AG10803 (cell line): ENCODE measurements at places on chromosomes 7 and 10.
A peak's percentile ranks its signal among the peaks of the same experiment; 100 is the strongest.

DNA sequence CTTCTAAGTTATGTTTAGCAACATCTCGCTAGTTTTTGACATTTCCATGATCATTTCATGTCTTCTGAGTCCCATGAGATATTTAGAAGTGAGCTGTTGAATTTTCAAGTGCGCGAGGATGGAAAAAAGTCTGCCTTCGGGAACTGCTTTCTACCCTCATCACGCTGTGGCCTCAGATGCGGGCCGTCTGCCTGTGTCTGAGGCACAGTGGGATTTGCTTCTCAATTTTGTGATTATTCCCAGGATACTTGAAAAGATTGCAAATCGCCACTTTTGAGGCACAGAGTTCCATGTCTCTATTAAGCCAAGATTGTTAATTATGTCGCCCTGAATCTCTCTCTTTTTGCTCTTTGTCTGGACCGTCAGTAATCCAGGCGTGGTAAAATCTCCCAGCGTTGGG, 30.8 kb upstream of the NKX6-2 start:
- DNase-seq, result no peak

DNA sequence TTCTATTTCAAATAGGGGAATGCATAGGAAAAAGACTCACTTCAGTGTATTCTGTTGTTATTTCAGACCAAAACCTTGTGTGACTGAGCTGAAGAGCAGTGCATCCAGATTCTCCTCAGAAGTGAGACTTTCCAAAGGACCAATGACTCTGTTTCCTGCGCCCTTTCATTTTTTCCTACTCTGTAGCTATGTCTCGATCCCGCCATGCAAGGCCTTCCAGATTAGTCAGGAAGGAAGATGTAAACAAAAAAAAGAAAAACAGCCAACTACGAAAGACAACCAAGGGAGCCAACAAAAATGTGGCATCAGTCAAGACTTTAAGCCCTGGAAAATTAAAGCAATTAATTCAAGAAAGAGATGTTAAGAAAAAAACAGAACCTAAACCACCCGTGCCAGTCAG, 12.0 kb downstream of the TET1 start:
- DNase-seq, result no peak

DNA sequence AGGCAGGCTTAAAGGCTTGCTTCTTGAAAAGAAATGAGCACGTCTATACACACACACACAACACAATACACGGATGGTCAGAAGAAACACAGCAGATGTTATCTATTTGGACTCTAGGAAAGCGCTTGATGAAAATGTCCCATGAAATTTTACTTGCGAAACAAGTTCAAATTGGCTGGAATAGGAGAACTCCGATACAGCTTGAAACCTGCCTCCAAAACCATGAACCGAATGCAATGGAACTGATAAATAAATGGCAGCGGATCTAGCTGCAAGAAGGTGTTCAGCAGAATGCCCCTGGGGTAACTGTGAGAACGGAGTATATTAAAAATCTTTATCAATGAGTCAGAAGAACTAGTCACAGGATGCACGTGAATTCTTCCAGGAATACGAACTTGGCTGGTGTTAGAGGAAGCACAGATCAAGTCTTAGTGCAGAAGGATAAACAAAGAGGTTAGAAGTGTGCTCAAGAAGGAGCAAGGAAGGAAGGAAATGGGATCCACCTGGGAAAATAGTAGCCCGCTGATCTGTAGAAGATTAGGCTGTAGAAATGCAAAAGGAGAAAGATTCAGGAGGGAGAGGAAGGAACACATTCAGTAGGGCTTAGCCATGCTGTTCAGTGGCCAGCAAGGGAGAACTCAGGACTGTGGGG, 142.0 kb upstream of the PRKCQ start:
- peak; percentile 94 for DNase-seq

DNA sequence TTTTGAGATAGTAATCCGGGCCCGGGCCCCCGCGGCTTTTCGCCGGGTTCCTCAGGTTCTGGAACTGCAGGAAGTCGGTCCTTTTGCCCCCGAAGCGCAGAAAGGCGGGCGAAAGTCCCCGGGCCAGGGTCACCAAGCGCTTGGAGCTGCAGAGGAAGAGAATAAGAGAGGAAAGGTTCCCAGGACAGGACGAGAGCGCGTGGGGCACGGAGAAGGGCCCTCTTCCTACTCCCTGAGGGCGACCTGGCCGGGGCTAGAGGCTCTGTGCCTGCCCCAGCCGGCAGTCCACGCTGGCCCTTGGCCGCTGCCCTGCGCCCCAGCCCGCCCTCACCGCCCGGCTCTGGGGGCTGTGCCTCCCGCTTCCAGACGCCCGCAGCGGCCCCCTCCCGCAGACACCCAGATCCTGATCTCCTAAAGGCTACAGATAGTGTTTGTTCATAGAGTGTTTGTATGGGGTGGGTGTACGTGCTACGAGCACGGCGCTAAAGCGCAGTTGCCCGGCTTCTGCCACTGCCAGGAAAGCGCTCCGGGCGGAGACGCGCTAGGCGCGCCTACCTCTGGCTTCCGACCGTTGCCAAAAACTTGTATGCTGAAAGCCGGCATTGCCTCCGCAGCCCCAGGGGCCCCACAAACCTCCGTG, 3.2 kb downstream of the HPSE2 start:
- no peak for DNase-seq

DNA sequence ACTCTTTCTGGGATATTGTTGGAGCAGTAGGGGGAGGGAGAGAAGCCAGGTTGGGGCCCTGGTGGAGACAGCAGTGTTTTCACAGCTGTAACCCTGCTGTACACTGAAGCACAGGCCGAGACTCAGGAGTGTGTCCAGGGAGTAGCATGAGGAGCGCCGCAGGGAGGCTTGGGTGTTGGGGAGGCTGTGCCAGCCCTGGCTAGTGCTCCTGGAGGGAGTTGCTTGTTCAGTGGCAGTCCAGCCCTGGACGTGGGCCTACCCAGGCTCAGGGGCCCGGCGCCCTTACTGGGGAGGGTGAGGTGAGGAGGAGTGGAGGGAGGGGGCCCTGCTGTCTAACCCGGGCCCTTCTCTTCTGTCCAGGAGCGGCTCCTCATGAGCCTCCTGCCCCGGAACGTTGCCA, 35.9 kb downstream of the ADCY1 start:
- DNase-seq, result no peak

- DNase-seq, result no peak
Observed at GRCh38 chr10:76436981-76437380, 1005.6 kb downstream of the LRMDA start.

GRCh38 chr7:29957521-29958310, 31.9 kb downstream of the SCRN1 start:
- DNase-seq, result no peak

DNA sequence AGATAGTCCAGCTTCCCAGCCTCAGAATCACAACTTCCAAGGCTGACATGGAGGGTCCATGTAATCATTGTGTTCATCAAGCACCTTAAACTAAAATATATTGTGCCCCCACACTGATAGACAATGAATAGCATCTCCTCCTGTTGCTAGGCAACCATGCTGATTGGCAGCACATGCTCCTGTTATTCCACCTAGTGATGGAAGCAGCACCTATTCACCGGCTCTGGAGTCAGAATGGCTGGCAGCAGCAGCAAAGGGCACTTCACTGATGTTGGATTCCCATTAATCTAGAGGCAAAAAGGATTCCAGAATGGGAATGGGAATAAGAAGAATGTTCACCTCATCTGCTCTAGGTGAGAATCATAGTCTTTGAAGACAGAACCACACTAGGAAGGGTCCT, 55.0 kb downstream of the RELN start:
- DNase-seq, result no peak

DNA sequence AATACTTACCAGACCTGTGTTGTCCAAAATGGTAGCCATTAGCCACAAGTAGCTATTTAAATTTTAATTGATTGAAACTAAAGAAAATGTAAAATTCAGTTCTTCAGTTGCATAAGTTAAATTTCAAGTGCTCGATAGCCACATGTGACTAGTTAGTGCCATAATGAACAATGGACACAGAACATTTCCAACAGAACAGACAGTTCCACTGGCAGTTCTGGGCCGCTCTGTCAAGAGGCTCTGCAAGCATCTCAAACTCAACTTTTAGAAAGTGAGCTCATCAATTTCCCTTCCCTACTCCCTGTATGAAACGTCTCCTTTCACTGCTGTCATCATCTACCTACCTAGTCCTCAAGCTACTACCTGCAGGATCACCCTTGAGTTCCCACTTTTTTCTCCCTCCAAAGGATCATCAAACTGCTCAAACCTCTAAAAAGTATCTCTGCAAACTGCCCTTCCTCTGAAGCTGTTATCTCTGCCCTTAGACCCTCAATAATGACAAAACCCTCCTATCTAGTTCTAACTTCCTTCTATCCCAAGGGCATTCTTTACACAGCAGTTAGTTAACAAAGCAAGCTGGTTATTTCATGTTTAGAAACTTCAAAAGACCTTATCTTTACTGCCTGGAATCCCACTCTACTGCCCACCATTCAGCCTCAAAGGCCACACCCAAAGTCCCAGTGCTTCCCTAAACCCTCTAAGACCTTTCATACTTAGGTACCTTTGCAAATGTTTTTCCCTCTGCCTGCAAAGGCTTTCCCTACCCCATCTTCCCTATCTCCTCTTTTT, 20.6 kb downstream of the SHTN1 start:
- no peak for DNase-seq

DNA sequence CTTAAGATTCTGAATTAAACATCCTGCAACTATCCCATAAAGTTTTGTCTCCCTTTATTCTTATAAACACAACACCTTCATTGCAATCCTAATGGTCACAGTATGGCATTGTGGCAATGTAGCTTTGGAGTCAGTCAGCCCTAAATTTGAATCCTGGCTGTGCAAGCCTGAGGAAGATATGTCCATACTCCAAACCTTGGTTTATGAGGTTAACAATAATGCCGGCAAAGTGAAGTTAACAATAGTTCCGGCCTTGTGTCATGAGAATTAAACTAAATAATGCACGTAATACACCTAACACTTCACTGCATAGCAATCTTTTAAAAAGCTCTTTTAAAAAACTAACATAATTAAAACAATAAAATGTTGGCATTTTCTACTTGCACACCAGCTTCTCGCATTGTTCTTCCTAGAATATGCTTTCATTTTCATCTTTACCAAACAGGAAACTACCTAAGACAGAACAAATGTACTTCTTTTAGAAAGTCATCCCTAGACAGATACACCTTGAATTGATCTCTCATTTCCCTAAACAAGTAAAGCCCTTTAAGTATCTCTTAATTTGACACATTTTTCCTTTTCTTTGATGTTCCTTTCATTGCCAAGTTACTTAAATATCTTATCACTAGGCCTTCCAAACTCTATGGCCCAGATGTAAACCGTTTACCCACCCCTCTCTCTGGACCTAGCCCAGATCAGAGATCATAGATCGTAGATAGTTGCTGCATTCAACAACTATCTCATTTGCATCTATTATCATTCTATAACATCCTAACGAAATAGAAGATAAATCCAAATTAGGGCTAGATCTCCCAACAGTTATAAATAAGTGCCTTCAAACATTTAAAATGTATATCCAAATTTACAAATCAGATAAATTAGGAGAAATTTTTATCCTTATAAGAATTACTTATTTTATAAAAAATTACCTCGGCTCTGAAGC, 66.7 kb downstream of the CREB3L2 start:
- no peak for DNase-seq

GRCh38 chr10:69278446-69278963, at the start of gene HK1:
Gene HK1 (plus strand): TSS chr10:69278496.
- DNase-seq, result peak; percentile 14

DNA sequence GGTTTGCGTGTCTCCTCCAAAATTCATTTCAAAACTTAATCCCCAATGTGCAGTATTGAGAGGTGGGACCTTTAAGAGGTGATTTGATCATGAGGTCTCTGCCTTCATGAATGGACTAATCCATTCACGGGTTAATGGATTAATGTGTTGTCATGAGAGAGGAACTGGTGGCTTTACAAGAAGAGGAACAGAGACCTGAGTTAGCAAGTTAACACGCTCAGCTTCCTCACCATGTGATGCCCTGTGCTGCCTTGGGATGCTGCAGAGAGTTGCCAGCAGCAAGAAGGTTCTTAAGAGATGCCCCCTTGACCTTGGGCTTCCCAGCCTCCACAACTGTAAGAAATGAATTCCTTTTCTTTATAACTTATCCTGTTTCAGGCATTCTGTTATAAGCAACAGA, 3.7 kb upstream of the TCTN3 start:
- DNase-seq, result no peak

GRCh38 chr10:86178401-86179152, 188.0 kb downstream of the GRID1 start:
- DNase-seq, result peak; percentile 4

DNA sequence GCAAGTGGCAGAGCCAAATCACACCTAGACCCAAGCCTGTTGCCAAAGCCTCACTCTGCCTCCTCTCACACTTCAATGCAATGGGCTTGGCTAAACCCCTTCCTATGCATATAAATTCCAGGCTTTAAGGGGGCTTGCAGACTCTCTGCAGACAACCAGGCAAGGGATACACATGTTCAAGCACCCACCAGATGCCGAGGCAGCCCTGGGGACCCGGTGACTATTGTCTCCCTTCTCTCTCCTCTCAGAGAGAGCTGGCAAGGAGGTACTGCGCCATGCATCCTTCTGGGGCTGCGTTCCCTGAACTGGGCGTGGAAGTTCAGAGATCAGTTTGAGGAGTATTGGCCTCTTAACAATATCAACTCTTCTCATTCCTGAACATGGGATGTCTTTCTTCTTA, 131.2 kb downstream of the ARHGAP22 start:
- DNase-seq, result no peak

DNA sequence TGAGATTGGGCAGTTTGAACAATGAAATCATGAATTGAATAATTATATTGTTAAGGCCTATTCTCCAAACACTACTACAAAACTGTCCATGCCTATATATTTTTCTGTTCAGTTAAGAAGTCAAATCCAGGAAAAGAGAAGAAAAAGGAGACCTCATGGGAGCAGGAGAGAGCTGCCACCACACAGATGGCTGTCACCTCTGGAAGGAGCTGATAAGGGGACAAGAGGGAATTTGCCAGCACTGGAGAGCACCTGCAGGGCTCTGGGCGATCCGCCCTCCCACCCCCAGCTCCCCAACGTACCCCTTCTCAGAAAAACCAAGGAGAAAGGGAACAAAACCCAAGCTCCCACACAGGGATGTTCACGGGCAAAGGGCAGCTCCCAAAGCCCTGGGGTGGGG, 227.8 kb downstream of the TNS3 start:
- DNase-seq, result no peak

DNA sequence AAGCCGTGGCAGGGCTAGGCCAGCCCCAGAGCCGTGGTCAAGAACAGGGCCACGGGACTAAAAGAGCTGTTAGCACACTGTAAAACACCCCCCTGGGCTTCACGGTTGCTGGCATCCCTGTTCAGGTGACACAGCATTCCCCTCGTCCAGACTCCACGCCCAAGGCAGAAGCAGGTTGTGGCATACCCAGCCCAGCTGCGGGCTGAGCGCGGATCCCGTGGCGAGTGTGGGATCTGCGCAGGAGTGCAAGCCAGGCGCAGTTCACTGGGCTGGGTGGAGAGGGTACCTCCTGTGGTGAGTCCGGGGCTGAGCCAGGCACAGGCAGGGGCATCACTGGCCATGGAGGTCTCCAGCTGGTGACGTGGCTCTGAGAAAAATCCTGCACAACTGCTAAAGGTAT, 199.1 kb downstream of the FZD1 start:
- DNase-seq, result no peak
